Uterus (tissue), 4 donors: ENCODE measurements at places on chromosomes 7 and 10. TPM values are rescaled to one million over a fixed set of nuclear protein-coding genes. Genes with fewer than 3 reads are reported as not detected.

DNA sequence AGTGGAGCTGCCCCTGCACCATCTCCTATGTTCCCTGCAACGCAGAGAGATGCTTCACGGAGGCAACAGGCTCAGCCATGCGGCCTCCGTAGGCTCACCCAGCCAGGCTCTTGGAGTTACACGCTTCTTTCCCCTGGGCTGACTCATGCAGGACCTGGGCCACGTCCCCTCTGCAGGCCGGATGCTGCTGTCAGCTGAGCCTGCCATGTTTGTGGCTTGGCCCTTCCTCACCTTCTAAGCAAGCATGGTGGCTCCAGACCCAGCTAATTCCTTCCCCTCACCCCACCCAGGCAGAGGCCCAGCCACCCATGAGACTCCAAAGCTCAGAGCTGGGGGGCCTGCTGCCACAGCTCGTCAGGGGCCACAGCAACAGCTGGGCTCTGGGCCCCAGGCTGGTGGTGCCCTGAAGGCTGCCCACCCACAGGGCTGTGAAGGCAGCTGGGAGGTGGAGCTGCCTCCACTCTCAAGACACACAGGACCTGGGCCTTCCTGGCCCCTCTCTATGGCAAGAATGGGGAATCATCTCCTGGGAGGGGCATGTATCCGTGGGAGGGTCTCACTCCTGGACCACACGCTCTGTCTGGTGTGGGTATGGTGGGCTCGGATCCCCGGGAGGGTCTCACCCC lies 219.6 kb downstream of the ELFN1 start:
- H3K27ac ChIP-seq = no peak overlapping the region
- no peaks in the 10 kb centered on the region for H3K4me1 ChIP-seq
- H3K27me3 ChIP-seq = no peaks in the 10 kb centered on the region
- no peaks in the 10 kb centered on the region for H3K36me3 ChIP-seq

DNA sequence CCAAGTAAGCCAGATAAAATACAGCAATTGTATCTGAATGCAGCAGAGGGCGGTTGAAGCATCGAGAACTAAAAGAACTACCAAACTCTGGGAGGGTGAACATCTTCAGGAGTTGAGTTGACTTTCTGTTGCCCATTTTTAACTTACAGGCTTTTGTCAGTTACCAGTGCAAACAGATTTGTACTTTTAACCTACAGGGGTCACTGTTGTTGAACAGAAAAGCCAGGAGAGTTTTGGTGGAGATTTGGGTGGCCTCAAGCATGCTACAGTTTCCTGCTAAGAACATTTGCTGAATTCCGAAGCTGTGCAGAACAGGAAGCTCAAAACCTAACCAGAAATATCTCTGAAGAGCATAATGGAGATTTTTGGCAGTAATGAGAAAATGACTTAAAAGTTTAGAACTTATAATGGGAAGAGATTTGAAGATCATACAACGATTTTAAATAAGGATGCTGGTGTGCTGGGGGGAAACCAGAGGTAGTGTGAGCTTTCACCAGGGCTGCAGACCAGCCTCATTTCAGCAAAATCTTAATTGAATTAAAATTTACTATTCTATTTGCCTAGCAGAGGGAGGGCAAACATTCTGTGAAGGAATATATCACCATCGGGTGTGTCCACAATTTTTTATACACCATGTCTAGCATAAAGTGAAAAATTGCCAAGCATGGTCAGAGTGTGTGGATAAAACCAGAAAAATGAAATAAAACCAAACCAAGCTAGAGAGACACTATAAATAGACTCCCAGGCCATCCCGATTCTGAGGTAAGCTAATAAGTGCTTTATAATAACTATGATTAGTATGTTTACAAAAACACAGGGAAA lies 208.6 kb upstream of the CCDC6 start:
- no peaks in the 10 kb centered on the region for H3K27me3 ChIP-seq
- DNase-seq = peak; percentile 23
- H3K4me1 ChIP-seq = no peaks in the 10 kb centered on the region
- H3K36me3 ChIP-seq = no peaks in the 10 kb centered on the region

DNA sequence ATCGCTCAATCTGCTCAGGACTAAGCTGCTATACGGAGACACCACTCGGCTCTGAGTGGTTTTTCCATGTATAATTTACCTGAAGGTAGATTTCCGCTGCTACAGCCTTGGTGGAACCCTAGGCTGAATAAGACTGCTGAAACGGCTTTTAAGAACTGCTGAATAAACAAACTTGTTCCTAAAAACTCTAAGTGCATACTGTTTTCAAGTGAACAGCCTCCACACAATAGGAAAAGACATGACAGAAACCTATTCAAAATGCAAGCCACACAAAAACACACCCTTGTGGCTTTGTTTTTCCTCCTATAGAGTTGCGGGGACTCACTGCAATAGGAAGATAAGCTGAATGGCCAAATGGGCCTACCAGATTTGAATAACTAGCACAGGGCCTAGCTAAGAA lies 117.2 kb downstream of the UBE2H start:
- no peaks in the 10 kb centered on the region for H3K36me3 ChIP-seq
- H3K27ac ChIP-seq = no peak overlapping the region
- no peak for DNase-seq
- no peak overlapping the region for H3K4me3 ChIP-seq
- no peaks in the 10 kb centered on the region for H3K27me3 ChIP-seq

GRCh38 chr10:60186315-60187071 lies 203.2 kb downstream of the ANK3 start:
- no peak overlapping the region for H3K27ac ChIP-seq
- no peaks in the 10 kb centered on the region for H3K36me3 ChIP-seq
- DNase-seq = no peak
- H3K4me1 ChIP-seq = no peaks in the 10 kb centered on the region
- H3K27me3 ChIP-seq = no peaks in the 10 kb centered on the region

The AGMO gene
- total RNA-seq = not detected

DNA sequence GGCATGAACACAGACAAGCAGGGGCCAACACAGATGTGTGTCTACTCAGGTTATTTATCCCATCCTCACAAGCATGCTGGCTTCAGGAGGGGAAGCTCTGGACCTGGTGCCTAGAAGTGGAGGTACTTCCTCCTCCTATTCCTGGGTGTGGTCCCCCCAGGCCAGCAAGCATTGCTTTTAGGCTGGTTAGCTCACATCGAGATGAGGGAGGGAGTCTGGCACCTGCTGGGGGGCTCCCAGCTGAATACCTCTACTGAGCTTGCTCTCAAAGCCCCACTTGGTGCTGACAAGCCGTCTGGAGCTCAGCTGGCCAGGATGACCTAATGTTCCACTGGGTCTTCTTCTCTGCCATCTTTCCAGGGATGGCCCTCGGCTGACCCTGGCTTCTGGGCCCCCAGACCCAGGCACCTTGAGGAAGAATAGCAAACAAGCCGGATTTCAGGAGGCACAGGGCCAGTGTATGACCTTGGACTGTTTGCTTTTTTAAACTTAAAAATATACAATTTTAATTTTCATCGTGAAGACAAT lies 26.8 kb downstream of the FAM241B start:
- no peaks in the 10 kb centered on the region for H3K4me1 ChIP-seq
- no peaks in the 10 kb centered on the region for H3K27me3 ChIP-seq
- no peak overlapping the region for H3K27ac ChIP-seq
- H3K4me3 ChIP-seq = no peak overlapping the region
- H3K36me3 ChIP-seq = no peaks in the 10 kb centered on the region

- DNase-seq = no peak
- no peaks in the 10 kb centered on the region for H3K27me3 ChIP-seq
- H3K27ac ChIP-seq = no peak overlapping the region
- no peak overlapping the region for H3K4me3 ChIP-seq
Measured at GRCh38 chr7:20249920-20250319, 32.7 kb upstream of the MACC1 start.

The PILRA gene
- total RNA-seq = 20.6 TPM

DNA sequence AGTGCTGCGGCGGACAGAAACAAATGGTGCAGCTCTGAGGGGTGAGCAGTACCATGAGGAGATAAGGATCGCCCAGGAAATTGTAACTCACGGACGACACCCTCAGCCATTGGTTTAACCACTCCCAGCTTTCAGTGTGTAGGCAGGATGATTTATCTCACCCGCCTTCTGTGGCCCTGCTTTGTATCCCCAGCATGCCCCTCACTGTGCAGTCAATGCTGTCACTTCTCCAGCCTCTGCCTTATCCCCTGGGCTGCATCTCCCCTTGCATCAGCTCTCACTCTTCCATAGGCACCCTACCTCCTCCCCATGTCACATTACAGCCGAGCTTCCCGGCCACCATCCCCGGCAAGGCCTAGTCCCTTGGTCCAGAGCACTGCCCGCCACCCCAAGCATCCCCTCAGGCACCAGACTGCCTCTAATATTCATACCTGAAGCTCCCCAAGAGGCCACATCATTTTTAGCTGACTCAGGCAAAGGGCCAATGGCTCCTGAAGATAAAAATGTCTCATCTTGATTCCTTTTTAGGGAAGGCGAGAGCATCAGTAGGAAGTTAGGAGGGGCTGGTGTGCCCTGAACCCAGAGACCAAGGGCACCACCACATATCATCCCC lies 77.1 kb downstream of the CARD11 start:
- no peak overlapping the region for H3K4me3 ChIP-seq
- H3K4me1 ChIP-seq = no peaks in the 10 kb centered on the region
- no peak for DNase-seq
- no peak overlapping the region for H3K27ac ChIP-seq

DNA sequence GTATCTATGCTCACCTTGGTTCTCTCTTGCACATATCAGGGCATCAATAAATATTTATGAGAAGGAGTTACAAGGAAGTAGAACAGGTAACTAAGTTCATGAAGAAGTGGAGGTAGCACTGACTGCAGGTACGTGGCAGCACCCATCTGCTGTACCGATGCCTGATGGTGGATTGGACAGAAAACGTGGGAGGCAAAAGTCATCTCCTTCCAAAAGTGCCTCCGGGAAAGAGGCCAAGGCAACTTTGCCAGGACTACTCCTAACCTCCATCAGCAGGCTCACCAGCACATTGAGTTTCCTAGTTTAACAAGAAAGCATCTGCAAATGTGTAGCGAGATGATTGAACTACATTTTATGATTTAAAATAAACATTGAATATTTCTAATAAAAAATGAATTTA lies 248.8 kb downstream of the ANKRD7 start:
- H3K27me3 ChIP-seq = no peaks in the 10 kb centered on the region
- no peak overlapping the region for H3K4me3 ChIP-seq
- H3K36me3 ChIP-seq = no peaks in the 10 kb centered on the region

DNA sequence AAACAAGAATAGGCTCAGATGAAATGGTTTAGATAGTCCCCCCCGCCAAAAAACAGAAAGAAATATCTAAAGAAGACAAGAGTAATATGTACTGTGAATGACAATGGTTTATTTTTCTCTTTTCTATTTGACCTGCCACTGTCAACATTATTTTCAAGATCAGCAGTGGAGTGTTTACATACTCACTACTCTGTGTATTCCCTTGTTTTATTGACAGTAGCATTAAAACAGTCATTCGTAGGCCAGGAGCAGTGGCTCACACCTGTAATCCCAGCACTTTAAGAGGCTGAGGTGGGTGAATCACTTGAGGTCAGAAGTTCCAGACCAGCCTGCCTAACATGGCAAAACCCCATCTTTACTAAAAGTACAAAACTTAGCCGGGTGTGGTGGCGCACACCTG lies 245.3 kb upstream of the SLC26A5 start:
- H3K4me1 ChIP-seq = no peaks in the 10 kb centered on the region
- H3K27ac ChIP-seq = no peak overlapping the region
- H3K36me3 ChIP-seq = no peaks in the 10 kb centered on the region
- H3K4me3 ChIP-seq = no peak overlapping the region

DNA sequence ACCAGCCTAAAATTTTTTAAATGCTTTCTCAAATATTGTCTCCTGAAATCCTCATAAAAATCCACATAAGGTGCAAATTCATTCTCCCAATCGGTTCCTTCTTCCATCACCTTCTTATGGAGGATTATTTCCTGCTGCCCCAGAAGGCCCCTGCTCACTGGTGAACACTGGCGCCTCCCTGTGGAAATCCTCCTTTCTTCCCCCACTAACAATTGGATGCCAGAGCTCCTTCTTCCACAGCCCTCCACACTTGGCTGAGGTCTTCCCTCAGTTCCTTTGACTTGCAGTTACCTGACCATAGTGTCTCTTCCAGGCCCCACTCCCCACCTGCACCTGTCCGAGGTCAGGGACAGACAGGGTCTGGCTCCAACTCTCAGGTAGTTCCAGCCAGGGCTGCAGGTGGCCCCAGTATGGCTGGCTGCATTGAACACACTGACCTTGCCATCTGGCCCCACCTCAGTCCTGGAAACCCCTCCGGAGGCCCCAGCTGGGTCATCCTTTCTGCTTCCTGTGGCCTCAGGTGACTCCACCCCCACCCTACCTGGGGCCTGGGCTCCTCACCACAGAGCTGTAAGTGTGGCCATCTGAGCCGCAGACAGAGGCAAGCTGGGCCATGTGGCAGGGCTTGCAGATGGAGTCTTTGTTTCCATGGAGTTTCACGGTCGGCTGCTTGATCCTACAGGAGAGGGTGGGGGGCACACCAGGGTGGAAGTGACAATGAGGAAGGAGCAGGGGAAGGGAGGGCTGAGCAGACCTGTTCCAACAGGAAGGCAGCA lies 18.4 kb downstream of the SPOCK2 start:
- DNase-seq = no peak
- no peak overlapping the region for H3K27ac ChIP-seq
- H3K4me1 ChIP-seq = no peaks in the 10 kb centered on the region

DNA sequence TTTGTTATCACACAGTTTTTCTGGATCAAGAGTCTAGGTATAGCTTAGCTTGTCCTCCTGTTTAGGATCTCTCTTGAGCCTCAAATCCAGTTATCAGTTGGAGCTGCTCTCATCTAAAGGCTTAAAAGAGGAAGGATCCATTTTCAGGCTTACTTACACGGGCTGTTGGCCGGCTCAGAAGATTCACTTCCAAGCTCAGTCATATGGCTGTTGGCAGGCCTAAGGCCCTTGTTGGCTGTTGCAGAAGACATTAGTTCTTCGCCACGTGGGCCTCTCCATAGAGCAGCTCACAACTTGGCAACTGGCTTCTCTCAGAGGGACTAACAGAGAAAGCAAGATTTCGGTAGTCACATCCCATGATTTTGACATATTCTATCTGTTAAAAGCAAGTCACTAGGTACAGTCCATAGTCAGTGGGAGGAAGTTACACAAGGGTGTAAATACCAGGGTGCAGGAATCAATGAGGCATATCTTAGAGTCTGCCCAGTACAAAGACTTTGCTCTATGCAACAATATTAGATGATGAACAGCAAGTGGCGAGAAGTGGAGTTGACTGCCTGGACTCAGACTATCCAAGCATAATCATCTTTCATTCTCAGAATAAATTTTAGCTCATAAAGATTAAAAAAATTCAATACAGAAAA lies 280.1 kb upstream of the MBL2 start:
- H3K4me1 ChIP-seq = no peaks in the 10 kb centered on the region
- no peak overlapping the region for H3K4me3 ChIP-seq
- H3K27me3 ChIP-seq = no peaks in the 10 kb centered on the region
